Suprapubic skin (tissue), 4 donors: ENCODE measurements at places on chromosomes 1 and 21. TPM values are rescaled to one million over a fixed set of nuclear protein-coding genes. Genes with fewer than 3 reads are reported as not detected.
A peak's percentile ranks its signal among the peaks of the same experiment; 100 is the strongest.

The BRDT gene
- total RNA-seq: not detected

The MX2 gene
- 4.7 TPM for total RNA-seq

The RAB13 gene
- 24.4 TPM for total RNA-seq

- DNase-seq: no peak
Observed at GRCh38 chr1:246573491-246573890, 7.2 kb downstream of the CNST start.

GRCh38 chr1:24948079-24948827 lies 18.2 kb upstream of the RUNX3 start:
- no peak for DNase-seq

DNA sequence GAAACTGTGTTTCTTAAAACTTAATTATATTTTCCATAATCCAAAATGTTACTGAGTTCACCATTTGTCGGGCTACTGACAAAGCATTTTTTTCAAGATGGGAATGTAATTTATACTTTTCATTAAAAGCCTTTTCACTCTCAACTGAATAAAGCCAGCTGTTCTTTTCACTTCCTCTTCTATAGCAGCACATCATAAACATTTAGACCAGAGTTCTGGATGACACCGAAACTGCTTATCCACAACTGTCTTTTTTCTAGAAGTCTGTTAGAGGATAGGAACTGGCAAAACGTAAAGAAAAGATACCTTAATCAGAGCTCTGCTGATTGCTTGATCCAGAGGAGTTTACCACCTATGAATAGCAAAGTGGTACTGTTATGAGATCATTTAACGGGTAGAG lies 594.7 kb downstream of the ADGRL2 start:
- no peak for DNase-seq

DNA sequence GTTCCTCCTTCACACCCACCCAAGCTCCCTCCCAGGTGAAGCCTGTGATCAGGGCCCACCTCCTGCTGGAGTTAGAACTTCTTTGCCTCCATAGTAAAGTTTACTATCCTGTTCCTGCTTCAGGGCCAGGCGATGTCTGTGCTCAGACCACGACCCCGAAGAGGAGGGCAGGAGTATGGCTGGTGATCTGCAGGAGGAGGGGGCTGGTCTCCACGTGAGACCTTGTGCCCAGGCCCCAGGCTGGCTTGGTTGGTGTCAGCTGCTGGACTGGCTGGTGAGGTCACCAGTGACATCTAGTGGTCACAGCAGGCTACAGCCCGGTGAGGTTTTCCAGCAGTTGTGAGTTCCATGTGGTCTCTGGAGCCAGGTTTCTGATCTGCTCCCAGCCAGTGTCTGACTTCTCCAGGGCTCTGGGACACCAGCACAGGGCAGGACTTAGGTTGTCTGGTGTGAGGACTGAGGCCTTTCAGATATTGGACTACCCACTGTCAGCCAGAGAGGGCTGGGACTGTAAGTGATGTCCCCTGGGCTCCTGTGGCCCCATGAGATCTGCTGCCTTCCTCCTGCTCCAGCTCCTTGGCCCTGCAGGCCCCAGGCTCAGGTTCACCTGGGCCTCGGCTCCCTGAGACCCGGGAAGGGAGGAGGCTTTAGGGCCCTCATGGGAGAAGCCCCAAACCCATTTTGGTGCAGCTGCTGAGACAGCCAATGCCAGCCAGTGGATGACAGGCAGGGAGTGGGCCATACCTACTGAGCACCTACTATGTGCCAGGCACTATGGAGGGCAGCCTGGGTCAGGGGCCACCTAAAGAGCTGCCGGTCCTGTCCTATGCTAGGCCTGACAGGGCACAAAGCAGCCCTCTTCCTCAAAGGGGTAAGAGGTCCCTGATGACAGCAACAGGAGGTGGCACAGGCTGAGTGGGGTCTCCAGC lies 6.0 kb upstream of the UBL4B start:
- peak; percentile 72 for DNase-seq

DNA sequence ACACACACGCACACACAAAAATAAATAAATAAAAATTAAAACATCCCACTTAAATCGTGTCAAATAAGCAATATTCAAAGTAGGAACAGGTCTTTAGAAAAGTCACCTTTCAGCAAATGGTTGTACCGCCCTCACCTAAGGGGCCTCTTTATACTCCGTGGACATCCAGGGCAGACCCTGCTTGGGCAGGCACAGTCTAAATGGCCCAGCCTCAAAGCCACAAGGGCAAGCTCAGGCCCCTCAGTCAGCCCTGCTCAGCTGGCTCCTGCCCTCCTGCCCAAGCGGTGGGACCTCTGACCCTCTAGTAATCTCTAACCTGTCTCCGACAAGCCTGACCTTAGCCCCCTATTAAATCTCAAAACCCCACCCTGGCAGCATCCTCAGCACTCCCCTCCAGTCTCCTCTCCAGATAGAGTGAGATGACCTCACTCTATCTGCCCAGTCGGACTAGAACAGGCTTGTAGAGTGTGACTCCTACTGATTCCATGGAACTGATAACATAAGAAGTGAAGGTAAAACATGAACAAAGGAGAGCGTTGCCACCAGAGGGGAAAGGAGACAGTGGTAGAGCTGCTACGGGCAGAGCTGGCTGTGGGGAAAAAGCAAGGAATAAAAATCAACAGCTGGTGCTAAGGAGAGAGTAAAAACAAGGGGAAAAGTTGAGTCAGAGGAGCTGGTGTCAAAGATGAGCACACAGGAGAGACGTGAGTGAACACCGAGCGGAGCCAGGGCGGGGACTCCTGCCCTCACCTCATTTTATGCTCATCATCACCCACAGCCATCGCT lies 36.0 kb downstream of the SIPA1L2 start:
- no peak for DNase-seq
